Renal cortex interstitium (tissue), 15 donors: ENCODE measurements at places on chromosomes 11 and 22.

DNA sequence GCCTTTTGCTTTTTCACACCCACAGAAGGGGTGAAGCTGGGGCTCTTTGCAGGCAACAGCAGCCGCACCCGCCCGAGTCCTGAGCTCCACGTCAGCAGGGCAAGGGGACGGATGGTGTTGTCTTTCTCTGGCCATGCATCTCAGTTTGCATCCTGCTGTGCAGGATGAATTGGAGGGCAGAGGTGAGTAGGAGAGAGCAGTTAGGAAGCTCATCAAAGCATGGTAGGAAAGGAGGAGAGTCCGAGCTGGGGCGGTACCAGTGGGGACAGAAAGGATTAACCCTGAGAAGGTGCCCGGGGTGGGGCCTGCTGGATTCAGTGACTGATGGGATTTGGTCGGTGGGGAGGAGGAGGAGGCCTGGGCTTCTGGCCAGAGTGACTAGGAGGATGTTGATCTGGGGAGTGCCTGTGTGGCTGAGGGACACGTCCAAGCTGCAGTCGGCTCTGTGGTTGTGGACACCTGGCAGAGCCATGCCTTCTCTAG is 14.6 kb downstream of the FAM83F start:
- no peak for DNase-seq

- DNase-seq: no peak
Observed at GRCh38 chr11:34358258-34358727, 483 bp upstream of the ABTB2 start.

DNA sequence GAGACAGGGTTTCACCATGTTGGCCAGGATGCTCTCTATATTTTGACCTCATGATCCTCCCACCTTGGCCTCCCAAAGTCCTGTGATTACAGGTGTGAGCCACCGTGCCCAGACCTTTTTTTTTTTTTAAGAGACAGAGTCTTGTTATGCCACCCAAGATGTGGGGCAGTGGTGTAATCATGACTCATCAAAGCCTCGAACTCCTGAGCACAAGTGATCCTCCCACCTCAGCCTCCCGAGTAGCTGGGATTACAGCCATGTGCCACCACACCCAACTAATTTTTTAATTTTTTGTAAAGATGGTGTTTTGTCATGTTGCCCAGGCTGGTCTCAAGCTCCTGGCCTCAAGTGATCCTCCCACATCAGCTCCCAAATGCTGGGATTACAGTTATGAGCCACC is 37.9 kb downstream of the IZUMO1R start:
- no peak for DNase-seq

DNA sequence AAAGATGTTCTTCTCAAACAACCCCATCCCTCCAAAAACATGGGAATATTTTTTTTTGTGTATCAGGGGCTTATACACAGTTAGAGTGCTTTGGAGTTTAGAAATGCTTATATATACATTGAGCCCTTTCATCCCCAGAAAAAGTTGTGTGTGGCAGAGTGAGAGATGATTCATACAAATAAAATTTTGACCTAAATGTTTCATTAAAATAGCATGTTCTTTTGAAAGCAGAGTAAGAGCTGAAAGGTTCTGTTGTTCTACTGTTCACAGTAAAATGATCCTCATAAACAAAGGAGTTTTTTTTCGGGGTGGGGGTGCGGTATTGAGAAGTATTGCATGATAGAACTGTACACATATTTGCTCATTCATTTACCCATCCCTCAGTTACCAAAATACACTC is 512.4 kb downstream of the DLG2 start:
- DNase-seq: no peak

DNA sequence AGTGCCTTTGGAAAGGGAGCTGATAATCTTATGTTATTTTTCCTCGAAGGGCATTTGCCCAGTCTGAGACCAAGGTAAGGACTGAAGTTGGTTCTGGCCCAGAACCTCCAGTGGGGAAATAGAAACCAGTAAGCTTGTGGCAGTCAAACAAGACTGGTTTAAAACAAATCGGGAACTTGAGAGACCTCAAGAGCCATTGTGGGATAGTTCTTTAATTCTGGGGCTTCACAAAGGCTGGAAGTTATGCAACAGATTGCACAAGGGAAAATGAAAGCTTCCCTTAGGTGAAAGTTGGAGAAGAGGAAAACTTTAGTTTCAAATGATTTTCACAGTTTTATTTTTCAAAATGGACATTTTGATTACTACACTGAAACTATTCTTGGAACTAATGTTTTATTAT is 33.5 kb upstream of the RAB38 start:
- no peak for DNase-seq

- DNase-seq: no peak
Observed at GRCh38 chr22:25777870-25778269, 35.9 kb downstream of the MYO18B start.
